ENCODE measurements at places on chromosomes 6 and 20. TPM values are rescaled to one million over a fixed set of nuclear protein-coding genes. Genes with fewer than 3 reads are reported as not detected.

Gene TXLNB
- not detected for total RNA-seq

Gene SLC22A23
- 14.4 TPM for total RNA-seq

Gene TNFRSF21
- total RNA-seq, result 46.3 TPM

Gene PRND
- not detected for total RNA-seq

DNA sequence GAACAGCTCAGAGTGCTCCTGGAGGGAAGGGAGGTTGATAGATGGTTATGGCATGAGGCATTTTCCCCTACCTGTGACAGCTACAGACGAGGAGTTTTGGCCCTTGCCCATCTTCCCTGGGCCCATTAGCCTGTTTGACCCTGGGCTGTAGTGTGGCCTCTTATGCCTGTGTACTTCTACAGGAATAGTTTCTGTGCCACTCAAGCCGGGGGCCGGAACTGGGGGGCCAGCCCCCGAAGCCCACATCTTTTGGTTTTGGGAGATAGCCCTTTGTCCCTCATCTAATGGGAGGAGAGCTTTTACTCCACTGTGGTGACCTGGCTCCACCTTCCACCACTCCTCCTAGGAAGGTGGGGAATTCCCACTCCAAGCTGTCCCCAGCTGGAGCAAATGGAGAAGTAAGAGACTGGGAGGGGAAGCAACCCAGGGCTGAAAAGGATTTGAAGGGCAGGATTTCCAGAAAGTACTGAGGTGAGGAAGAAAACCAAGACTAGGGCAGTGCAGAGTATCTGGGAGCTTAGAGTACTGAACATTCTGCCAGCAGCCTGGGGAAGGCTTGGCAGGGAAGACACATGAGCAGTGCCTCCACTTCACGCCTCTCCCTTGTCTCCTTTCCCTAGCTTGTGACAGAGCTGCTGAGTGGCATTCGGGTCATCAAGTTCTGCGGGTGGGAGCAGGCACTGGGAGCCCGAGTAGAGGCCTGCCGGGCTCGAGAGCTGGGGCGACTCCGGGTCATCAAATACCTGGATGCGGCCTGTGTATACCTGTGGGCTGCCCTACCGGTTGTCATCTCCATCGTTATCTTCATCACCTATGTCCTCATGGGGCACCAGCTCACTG is 6.9 kb downstream of the ABCC10 start:
- H3K36me3 ChIP-seq, result peaks cover 3% of the 10 kb centered on the region
- no peaks in the 10 kb centered on the region for H3K27me3 ChIP-seq
- H3K4me1 ChIP-seq, result peaks cover 38% of the 10 kb centered on the region
- no peak for DNase-seq
- no peak overlapping the region for H3K27ac ChIP-seq

DNA sequence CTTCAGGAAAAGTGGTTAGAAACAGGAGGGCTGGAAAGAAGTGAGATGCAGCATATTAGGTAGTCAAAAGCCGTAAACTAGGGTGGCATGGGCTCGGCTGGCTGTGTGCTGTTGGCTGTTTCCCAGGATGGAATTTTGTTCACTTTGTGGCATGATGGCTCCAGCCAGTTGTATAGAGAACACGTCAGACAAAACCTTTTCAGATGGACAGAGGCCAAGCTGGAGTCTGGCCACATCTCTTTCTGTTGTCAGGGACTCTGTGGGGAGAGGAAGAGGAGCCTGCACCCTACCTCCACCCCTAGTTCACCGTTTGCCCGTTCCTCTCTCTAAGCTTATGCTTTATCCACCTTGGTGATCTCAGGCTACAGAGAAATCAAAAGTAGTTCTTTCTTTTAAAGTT is 22.0 kb downstream of the C6orf89 start:
- H3K27me3 ChIP-seq, result no peaks in the 10 kb centered on the region
- H3K4me3 ChIP-seq, result no peak overlapping the region
- peaks cover 12% of the 10 kb centered on the region for H3K36me3 ChIP-seq
- H3K27ac ChIP-seq, result no peak overlapping the region

- no peak overlapping the region for H3K27ac ChIP-seq
- no peak for DNase-seq
- no peaks in the 10 kb centered on the region for H3K36me3 ChIP-seq
- H3K4me3 ChIP-seq, result no peak overlapping the region
- H3K27me3 ChIP-seq, result no peaks in the 10 kb centered on the region
- H3K4me1 ChIP-seq, result no peaks in the 10 kb centered on the region
Observed at GRCh38 chr6:68728159-68728979, 93.3 kb downstream of the ADGRB3 start.

DNA sequence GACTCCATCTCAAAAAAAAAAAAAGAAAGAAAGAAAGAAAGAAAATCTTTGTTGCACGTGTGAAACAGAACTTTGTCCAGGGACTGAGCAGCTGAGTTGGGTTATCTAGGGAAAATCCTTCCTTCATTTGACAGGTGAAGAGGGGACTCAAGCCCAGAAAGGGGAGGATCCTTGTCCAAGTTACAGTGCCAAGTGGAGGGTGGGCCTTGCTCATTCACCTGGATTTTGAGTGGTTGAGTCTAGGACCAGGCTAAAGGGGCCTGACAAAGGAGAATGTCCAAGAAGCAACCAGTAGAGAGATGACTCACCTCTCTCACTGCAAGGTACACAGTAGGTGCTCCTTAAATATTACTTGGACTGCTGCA is 2.7 kb downstream of the TGIF2 start:
- H3K27ac ChIP-seq, result peak overlapping the region; percentile 16
- peaks cover 25% of the 10 kb centered on the region for H3K36me3 ChIP-seq
- no peak for DNase-seq
- H3K4me1 ChIP-seq, result peaks cover 41% of the 10 kb centered on the region
- H3K4me3 ChIP-seq, result no peak overlapping the region
- H3K27me3 ChIP-seq, result no peaks in the 10 kb centered on the region

DNA sequence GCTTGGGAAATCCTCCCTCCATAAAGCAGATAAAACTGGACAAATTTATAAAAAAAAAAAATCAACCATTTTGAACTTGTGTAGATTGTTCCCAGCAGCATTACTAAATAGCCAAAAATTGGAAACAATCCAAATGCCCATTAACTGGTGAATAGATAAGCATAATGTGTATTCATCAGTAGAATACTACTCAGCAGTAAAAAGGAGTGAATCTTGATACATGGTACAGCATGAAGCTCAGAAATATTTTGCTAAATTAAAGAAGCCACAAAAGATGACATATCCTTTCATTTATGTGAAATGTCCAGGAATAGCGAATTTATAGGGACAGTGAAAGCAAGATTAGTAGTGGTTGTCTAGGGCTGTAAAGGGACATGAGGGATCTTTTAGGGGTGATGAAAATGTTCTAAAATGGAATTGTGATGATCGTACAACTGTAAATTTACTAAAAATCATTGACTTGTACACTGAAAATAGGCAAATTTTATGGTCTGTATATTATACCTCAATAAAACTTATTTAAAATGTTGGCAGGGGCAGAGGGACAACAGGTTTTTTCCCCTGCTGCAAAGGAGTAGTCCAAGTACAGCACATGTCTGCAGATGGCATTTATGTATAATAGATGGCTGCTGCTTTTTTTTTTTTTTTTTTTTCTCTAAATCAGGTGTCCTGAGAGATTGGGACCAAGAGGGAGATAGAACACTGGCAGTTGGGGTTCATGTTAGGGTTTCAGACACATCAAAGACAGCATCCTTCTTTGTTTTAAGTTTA is 59.5 kb downstream of the CBFA2T2 start:
- peaks cover 4% of the 10 kb centered on the region for H3K36me3 ChIP-seq
- H3K27ac ChIP-seq, result no peak overlapping the region
- H3K4me1 ChIP-seq, result peaks cover 11% of the 10 kb centered on the region
- H3K4me3 ChIP-seq, result no peak overlapping the region
- H3K27me3 ChIP-seq, result no peaks in the 10 kb centered on the region

DNA sequence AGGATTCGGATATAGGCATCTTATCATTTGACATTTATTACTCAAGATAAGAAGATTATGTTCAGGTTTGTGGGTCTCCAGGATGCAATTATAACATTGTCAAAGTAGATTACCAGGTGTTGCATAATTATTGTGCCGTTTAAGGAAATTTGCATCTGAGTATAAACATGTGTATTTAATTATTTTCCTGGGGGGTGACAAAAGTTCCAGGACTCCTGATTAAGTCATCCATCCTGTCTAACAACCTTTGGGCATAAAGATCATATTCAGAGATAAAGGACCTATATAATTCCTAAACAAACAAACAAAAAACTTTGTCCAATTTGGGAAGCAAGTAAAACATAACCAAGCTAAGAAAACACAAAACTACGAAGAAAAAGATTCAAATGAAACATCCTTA is 3.3 kb upstream of the PPP1R14C start:
- H3K36me3 ChIP-seq, result no peaks in the 10 kb centered on the region
- H3K4me3 ChIP-seq, result no peak overlapping the region
- H3K4me1 ChIP-seq, result no peaks in the 10 kb centered on the region
- no peak overlapping the region for H3K27ac ChIP-seq
- no peak for DNase-seq
